ENCODE measurements at places on chromosomes 6 and 20.

- DNase-seq: no peak
Measured at GRCh38 chr6:112911959-112912358, 564.8 kb downstream of the RFPL4B start.

GRCh38 chr6:115666997-115667396, 393.7 kb downstream of the FRK start:
- no peak for DNase-seq

DNA sequence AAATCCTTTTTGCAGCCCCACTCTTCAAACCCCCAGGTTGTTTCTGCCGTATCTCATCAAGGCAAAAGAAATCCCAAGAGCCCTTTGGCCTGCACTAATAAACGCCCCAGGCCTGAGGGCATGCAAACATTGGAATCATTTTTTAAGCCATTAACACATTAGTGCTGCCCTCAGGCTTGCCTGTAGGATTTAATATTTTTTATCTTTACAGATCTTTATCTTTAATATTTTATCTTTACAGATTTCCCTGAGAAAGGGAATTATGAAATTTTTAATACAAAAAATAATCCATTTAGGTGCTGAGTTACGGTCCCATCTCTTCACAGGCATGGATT, 14.7 kb downstream of the GTPBP2 start:
- no peak for DNase-seq

- no peak for DNase-seq
Measured at GRCh38 chr20:6699921-6700562, 67.4 kb upstream of the BMP2 start.

DNA sequence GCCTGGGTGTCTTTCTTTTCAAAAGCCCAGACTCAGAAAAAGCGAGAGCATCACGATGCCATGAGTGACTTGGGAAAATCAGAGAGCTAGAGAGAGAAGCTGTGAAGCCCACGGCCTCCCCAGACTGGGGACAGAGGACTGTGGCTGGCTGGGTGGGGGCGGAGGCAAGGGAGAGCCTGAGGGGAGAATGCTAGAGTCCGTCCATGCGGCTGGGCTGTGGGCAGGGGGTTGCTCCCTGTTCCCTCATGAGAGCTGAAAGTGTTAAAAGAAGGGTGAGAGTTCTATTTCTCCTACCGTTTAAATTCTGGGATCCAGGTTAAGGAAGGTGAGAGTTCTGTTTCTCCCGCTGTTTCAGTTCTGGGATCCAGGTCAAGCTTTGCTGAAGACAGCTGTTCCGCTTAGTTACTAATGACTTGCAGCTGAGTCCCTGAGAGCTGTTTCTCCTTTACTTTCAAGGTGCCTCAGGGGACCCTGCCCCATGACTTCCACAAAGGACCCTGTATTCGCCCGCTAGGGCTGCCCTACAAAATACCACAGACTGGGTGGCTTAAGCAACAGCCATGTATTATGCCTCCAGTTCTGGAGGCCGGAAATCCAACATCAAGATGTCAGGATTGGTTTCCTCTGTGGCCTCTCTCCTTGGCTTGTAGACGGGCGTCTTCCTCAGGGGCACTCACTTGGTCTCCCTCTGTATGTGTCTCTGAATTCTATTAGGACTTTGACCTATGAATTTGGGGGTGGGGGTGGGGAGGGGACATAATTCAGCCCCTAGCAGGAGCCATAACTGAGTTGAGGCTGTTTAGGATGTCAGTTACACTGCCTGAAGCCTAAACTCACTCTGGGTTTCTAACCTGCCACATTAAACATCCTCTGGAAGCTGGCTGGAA, 127.0 kb downstream of the PXDC1 start:
- no peak for DNase-seq

- DNase-seq: no peak
Measured at GRCh38 chr6:141029908-141030307, 1102.8 kb upstream of the GJE1 start.

- DNase-seq: no peak
Measured at GRCh38 chr6:37860226-37860839, 40.8 kb downstream of the ZFAND3 start.

DNA sequence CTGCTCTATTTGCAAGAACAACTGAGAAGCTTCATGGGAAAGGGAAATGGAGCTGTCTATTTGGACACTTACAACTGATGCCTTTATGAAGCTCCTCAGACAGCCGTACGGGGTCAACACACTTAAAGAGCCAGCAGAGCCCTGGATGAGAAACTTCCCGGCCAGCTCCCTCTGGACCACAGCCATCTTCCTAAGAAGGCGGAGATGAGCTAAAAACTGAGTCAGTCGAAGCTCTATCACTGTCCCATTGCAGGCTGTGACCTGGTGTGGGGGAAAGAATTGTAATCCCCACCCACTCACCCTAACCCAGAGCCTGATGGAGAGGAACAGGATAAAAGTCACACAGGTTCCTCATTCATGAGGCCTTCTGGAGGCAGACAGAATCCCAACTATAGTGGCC, 360.4 kb upstream of the JARID2 start:
- no peak for DNase-seq

DNA sequence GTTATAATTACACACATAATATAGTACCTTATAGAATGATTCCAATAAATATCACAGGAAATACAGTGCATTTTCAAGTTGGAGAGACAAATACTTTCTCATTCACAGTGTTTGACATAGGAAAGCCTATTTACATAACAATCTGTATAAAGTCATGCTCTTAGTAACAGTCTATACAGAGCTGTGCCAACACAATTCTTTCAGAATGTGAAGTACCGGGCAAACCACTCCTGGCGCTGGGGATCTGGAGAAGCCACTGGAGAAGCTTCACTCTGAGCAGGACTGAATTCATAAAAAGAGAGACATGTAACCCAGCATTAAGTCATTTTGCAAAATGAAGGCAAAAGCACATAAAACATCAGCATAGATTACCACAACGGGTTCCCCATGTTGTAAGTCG, 24.9 kb upstream of the MCM9 start:
- DNase-seq: no peak

DNA sequence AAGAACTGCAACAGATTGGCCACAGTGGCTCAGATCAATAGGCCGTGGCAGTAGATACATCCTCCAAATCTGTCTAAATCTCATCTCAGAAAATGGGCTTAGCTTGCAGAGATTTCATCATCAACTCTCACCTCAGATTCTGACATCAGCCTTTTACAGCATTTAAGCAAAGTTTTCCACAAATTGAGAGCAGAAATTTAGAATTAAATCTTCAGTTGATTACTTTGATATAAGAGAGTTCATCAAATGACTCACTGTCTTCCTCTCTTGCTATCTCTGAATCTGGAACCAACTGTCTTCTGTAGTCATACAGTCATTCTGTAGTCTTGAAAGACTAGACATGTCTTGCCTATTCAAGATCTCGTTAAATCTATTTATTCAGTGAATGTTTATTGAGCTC, 45.2 kb upstream of the CTAGE9 start:
- DNase-seq: no peak

DNA sequence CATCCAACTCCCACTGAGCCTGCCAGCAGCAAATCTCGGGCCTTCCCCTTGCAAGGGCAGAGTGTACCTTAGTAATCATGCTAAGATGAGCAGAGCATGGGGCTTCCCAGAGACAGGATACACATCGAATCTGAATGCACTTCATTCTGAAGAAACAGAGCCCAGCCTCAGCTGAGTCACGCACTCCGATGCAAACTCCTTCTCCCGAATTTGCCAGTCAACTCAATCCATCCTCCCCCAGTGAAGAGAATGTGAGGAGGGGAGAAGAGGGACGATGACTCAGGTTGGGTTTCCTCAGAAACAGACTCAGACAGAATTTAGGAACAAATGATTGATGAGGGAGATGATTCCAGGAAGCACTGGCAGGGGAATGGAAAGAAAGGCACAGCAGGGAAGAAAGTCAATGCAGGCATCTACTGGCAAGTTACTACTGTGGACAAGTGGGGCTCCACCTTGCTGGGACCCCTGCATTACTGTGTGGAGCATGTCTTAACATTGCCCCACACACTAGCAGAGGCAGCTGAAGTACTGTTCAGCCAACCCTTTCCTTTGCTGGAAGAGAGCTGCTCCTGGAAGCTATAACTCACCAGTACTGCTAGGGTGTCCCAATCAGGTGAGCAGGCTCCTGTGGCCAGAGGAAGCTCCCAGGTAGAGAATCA, 251.6 kb downstream of the ADGB start:
- no peak for DNase-seq

DNA sequence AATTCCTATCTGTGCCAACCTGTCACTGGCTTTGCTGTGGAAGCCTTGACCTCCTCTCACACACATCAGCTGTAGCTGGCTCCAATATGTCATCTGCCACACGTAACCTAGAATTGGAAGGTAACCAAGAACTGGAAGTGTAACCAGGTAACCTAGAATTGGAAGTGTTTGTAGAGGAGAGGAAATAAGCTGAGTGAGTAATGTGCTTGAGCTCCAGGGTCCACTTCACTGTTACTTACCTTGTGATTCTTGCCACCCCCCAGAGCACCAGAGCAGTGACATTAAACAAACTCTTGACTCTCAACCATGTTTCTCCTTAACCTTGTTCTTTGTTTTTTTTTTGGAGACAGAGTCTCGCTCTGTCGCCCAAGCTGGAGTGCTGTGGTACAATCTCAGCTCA, 350.5 kb downstream of the NRN1 start:
- DNase-seq: no peak

DNA sequence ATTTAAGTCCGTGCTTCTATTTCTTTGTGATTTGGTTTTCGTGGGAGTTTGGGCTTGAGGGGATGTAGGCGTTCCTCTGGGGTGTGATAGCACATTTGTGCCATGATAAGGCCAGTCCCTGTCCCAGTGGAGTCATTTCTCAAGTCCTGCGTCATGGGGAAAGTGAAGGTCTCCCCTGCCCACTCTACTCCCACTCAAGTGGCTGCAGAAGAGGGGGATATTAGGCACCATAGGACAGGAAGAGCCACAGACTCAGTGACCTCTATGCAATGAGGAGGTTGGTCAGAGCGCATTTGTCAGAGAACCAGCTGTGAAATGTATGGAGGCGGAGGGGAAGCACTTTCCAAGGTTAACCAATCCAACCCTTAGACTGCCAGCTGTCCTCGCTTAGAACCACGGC, 51.9 kb upstream of the EDN1 start:
- no peak for DNase-seq

DNA sequence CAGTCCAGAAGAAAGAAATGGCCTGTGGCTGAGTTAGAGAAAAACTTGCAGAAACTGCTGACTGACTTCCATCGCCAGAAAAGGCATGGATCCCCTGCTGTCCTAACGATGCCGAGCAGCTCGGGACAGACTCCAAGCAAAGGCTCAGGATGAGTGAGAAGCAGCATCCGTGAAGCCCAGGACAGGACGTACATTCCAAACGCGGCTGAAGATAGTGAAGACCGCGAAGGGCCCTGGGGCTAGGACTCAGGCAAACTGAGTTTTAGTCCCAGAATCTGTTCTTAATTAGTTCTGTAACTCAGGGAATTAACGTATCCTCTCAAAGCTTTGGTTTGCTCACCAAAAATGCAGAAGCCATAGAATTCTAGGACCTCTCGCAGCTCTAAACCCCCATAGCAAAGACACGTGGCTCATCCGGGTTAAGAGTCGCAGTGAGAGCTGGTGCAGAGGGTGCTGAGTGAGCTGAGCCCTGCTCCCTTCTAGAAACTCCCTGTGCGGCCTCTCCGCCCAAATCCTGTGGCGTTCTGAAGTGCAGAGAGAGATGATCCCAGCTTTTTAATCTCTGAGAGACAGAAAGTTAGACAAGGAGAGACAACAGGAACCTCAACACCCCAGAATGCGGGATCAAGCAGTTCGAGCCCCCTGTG, 132.9 kb upstream of the THBS2 start:
- no peak for DNase-seq

DNA sequence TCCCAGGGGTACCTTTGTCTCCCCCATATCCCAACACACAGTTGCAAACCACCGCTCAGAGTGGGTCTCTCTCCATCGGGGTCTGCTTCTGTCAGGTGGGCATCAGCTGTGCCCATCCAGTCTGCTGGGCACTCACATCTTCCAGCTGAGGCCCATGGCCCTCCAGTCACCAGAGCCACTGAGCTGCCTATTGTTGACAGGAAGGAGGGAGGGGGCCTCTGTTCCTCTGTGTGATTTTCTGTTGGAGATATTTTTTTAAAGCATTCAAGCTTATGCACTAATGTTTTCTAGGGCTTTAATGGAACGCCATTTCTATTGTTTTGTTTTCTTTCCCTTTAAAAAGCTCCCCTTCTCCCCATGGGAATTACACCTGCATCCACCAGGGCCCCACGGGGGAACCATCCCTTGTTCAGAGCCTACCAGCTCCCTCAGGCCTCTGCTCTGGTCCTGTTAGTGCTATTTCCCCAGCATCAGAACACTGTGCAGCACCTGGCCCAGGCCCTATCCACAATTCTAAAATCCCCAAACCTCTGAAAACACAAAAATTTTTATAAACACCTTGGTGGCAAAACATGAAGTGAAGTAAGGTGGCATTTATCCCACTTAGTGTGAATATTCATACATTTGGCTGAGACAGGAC, 326.2 kb downstream of the CD83 start:
- no peak for DNase-seq

- DNase-seq: no peak
Measured at GRCh38 chr20:8082989-8083388, 49.1 kb upstream of the PLCB1 start.
